ENCODE measurements at places on chromosomes 4 and X.

DNA sequence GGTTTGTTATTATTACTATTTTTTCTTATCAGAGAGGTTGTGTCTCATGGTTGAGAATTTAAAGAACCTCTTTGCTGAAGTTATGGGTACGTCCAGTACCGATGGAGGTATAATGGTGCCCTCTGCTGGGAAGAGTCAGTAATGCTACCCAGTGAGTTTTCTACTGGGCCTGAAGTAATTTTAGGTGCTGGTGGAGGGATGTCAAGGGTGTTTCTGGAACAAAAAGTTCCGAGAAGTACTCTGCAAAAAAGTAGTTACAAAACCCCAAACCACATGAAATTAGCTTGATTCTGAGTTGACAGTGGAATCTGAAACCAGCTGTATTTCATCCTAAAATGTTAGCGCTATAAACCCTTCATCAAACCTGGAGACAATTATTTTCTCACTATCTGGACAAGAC lies 102.5 kb upstream of the MID1 start:
- DNase-seq = peak; percentile 52

DNA sequence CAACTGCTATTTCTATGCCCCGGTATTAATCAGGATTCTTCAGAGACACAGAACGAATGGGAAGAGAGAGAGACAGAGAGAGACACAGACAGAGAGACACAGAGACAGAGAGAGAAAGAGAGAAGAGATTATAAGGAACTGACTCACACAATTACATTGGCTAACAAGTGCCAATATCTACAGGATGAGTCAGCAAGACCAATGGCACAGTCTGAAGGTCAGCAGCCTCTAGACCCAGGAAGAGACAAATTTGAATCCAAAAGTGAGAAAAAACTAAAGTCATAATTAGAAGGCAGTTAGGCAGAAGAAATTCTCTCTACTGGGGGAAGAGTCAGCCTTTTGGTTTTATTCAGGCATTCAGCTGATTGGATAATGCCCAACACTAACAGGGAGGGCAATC lies 187.3 kb downstream of the MAB21L2 start:
- DNase-seq = no peak

DNA sequence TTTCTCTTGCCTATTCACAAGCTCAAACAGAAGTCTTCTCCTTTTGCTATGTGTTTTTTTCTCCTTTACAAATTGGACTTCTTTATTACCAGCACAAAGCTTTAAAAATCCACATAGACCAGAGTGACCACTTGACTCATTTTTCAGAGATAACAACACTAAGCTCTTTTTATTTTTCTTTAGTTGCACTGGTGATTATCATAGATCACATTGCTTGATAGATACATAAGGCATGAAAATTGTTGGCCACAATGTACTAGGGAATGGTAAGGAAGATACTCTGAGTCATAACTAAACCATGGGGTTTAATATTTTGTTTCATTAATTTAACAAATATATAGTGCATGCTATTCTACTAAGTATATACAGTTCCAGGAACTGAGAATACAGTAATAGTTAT lies 159.0 kb downstream of the GASK1B start:
- no peak for DNase-seq

DNA sequence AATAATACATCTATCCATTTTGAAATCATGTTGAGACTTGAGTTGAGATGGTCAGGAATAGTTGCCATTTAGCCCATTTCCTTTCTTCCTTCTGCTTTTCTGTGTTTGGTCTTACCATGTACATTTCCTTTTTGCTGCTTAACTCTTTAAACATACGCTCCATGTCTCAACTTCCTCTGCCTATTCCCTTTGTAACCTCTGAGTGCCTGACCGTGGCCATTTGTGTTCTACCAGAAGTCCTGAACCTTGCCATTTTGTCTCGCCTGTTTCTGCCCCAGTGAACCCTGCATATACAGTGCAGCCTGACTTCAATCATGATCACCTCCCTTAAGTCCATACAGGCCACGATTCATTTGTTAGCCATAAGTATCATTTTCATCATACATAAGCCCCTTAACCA lies 169.0 kb downstream of the RAPGEF2 start:
- no peak for DNase-seq

DNA sequence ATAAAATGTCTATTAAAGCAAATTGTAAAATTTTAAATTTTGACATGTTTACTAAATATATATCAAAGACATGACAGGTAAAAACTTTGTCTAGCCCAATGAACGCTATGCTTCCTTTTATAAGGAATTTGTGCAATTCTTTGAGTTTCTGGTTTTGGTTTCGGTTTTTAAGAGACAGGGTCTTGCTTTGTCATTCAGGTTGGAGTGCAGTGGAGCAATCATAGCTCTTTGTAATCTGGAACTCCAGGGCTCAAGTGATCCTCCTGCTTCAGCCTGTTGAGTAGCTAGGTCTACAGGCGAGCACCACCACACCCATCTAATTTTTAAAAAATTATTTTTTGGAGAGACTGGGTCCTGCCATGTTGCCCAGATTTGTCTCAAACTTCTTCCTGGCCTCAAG lies 60.7 kb downstream of the BLTP1 start:
- DNase-seq = no peak

GRCh38 chr4:102623622-102624021 lies 122.5 kb downstream of the NFKB1 start:
- DNase-seq = no peak

DNA sequence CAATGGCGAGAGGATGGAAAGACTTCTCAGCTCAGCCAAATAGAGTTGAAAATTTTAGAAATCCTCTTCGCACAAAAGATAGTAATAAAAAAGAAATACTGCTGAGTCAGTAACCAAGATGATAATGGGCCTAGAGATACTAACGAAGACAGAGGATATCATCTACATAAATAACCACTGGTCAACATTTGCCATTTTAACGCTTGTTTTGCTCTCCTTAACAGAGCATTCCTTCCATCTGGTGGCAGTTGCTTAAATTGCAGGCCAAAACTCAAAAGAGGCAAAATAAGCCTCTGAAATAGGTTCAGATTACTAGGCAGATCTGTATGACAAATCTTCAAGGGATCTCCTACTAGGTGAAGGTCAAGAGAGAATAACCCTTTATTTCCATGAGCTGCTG lies 51.7 kb upstream of the MCF2 start:
- DNase-seq = no peak

DNA sequence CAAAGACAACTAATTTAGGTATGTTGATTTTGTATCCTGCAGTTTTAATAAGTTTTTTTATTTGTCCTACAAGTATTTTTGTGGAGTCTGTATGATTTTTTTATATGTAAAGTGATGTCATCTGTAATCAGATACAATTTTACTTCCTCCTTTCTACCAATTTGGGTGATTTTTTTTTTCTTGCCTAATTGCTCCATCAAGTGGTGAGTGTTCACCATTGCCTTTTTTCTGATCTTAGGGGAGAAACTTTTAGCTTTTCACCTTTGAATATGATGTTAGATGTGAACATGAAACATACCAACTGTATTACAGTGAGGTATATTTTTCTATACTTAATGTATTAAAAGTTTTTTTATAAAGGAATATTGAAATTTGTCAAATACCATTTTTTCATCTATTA lies 362.3 kb downstream of the PABPC4L start:
- DNase-seq = no peak

DNA sequence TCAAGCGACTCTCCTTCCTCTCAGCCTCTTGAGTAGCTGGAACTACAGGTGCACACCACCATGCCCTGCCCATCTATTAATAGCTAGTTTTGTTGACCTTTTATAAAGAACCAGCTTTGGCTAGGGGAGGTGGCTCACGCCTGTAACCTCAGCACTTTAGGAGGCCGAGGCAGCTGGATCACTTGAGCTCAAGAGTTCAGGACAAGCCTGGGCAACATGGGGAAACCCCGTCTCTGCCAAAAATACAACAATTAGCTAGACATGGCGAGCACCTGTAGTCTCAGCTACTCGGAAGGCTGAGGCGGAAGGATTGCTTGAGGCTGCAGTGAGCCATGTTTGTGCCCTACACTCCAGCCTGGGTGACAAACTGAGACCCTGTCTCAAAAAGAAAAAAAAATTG lies 2.7 kb downstream of the TKTL1 start:
- no peak for DNase-seq

DNA sequence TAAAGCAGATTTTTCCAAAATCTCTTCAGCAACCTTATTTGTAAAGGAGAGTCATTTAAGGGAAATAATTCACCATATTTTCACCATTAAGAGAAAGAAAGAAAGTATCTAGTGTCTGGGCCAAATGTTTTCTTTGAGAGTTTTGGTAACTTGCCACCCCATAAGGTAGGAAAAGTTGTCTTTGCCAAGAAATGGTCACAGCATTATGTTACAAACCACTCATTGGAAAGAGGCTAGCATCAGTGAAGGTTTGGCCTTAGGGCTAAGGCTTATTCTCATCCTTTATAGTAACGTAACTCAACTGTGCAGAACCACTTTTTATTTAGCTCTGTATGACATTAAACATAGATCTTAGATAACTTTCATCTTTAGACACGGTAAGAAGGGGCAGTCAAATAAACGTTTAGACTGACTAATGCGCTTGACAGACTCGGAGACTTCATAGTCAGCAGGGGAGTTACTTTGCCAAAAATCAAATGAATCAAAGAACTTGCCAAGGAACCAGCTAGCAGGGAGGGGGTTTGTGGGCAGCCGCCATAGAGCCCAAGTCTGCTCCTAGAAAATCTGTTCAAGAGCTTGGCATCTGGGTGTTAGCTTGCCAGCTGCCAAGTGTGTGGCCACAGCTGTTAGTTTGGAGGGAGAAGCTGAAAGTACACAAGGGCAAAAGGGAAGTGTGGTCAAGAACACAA lies 182.8 kb upstream of the GRID2 start:
- DNase-seq = no peak

- no peak for DNase-seq
Observed at GRCh38 chr4:16467061-16467460, 240.8 kb upstream of the TAPT1 start.

DNA sequence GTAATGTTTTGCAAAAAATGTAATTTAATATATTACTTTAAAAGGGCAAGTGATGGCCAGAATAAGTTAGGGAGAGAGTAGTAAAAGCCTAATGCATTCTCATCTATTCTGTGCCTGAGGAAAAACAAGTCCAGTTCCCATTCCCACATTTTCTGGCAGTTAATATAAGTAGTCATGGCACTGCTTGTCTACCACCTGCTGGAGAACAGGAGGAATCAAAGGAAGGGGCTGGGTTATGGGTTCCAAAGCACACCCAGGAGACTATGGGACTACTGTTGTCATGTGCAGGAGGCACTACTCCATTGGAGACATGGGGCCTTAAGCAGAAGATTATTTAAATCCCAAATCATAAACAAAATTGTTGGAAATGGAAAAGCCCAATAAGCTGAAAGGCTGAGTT lies 2618.6 kb downstream of the ARAP2 start:
- no peak for DNase-seq

DNA sequence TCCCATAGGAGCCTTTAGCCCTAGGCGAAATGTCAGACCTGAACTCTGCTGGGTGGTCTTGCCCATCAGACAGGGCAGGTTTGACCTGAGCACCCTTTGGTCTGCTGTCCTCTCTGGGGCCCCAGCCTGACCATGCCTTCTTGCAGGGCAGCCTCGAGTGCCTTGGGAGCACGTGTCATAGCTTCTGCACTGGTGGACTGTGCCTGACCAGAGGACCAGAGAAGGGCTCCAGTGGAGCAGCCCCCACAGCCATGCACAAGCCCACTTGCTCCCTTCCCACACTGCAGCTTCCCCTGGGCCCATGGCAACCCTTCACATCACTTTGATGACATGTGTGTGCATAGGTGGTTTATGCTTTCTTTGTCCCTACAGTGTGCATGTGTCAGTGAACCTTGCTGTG lies 394.0 kb downstream of the TEX13C start:
- no peak for DNase-seq

- DNase-seq = no peak
Observed at GRCh38 chr4:589219-589963, 13.3 kb upstream of the TMEM271 start.

DNA sequence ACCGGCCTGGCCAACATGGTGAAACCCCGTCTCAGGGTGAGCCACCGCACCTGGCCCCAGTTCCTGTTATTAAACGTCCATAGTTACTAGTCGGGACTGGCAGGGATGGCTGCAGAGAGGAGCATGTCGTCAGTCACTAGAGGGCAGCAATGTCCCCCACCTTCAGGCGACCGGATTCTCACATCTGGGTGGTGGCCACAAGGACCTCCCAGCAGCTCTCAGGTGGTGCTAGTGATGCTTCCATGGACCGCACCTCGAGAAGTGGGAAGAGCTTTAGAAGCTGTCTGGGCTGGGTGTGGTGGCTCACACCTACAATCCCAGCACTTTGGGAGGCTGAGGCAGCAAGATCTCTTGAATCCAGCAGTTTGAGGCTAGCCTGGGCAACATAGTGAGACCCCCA lies 13.3 kb upstream of the IL3RA start:
- DNase-seq = peak; percentile 36

DNA sequence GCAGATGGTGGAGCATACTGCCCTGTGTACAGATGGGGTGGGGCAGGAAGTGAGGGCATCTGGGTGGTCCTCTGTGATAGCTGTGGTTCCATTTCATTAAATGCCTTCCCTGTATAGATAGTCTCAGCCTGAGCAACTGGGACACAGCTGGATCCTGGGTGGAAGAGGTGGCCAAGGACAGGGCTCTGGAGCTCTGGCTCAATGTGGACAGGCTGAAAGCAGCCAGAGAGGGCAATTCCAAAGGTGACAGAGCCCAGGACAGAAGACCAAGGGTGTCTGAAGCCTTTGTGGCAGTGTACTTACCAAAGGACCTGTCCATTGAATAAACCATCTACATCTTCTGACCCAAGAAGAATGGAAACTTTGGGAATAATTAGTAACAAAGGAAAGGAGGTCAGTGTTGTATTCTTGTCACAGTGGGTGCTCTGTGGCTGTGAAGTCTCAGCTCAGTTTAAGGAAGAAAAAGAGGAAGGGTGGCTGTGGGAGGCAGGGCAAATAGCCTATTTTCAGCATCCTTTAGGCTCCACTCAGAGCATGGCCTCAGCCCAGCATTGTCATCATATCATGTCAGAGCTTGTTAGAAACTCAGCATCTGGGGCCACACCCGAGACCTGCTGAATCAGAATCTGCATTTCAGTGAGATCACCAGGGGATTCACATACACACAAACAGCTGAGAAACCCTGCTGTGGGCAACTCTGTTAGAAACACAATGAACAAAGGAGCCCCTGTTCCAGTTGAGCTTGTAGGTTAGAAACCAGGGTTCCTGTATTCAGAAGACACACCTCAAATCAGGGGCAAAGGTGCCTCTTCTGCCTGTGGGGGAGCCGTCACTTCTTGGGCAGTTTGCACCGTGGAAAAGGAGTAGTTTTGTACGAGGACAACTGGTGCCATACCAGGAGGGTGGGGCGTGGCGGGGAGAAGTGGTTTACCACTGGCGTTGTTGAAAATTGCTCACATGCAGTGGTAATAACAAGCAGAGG lies 168.6 kb downstream of the PTTG2 start:
- no peak for DNase-seq

- no peak for DNase-seq
Observed at GRCh38 chr4:151668689-151669402, 92.0 kb downstream of the GATB start.

GRCh38 chr4:73277201-73277600 lies 18.6 kb upstream of the ANKRD17 start:
- no peak for DNase-seq

GRCh38 chr4:185383451-185383850 lies 12.3 kb downstream of the LRP2BP start:
- DNase-seq = no peak

- peak; percentile 55 for DNase-seq
Observed at GRCh38 chrX:123833387-123833786, 26.5 kb upstream of the XIAP start.

GRCh38 chr4:183852910-183853547 lies 52.1 kb upstream of the STOX2 start:
- no peak for DNase-seq

Data from memory B cell (primary cell).